ENCODE measurements at places on chromosomes 16 and 17.

GRCh38 chr16:29029168-29029994 is 44.5 kb downstream of the LAT start:
- DNase-seq: no peak

DNA sequence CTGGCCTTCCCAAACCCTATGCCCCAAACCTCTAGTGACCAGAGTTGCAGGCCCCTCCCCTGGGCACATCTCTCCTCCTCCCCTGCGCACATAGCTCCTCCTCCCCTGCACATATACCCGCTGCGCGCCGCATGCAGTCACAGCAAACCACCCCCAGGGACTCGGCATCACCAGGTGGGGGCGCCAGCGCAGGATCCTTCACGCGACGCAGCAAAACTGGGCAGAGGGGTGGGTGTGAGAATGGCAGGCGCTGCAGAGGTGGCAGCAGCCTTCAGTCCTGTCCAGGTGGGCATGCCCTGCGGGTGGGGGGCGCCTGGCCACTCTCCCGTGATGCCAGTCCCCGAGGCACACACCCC is 5.6 kb downstream of the CORO6 start:
- peak; percentile 90 for DNase-seq

DNA sequence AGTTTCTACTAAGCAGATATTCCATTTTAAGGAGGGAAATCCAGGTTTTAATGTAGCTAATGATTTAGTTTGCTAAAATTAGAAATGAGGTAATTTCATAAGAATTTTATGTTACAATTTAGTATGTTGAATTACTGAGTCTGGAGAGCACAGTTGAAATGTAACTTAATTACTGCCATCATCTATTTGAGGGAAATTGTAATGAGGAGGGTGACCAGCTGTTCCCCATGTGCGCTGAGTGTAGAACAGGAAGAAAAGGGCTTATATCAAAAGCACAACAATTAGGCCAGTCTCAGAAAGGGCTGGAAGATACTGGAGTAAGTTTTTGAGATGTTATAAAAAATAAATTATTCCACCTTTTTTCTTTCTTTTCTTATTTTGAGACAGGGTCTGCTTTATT is 735.1 kb upstream of the GOT2 start:
- DNase-seq: no peak

- DNase-seq: no peak
These were observed 224.5 kb upstream of the PSMD7 start for GRCh38 chr16:74071996-74072535.

DNA sequence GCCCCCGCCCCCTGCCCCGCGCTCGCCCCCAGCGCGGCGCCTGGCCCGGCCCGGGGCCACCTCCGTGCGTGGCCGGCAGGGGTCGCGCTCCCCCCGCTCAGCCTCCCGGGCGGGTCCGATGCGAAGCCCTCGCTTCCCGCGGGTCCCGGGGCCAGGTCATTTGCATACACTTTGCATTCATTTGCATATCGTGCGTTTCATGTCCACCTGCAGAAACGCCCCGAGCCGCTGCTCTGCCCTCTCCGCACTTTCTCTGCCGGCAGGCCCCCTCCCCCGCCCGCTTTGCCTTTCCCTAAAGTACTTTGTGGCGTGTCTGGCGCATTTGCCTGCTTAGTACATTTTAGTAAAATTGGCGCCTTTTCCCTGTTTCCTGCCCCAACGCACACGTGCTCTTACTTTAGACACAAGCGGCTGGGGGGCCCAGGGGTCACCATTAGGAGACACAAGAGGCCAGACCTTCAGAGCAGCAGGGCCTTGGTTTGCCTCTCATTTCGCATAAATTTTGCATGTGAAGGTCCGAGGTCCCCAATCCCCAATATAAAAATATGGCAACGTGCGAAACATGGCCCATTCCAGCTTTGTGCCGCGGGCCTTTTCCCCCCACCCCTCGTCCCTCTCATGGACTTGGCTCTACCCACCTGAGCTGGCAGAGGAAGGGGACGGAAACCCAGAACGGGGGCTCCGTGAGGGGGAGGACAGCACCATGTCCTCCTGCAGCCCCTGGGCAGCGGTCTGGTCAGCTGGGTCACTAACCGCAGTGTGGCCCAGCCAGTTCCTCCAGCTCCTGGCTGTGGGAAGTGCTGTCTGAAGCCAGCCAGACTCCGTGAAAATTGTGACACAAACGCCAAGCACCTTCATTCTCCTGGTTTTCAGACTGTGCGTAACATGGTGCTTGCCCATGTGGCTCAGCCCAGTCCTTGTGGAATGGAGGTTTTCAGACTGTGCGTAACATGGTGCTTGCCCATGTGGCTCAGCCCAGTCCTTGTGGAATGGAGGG is 34.8 kb downstream of the CBFA2T3 start:
- DNase-seq: peak; percentile 82

DNA sequence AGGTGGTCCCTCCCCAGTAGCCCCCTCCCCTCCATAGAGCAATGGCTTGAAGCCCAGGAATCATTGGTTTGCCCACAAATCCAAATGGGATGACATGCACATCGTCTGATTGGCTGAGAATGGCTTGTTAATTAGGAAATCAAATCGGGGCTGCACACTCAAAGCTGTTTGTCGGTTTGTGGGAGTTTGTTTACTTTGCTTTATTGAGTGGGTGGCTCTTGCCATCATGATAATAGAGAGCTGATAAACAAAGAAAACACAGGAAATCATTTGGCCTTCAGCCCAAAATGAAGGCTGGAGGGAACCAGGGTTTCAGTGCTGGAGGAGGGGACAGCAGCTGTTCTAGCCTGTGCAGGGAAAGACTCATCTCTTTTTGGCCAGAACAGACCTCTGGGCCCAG is 316.3 kb downstream of the CBLN1 start:
- DNase-seq: no peak
